ENCODE measurements at places on chromosomes 2 and 18. TPM values are rescaled to one million over a fixed set of nuclear protein-coding genes. Genes with fewer than 3 reads are reported as not detected.

GRCh38 chr18:5296706-5297320, 1.3 kb upstream of the ZBTB14 start:
- peak; percentile 81 for DNase-seq

- DNase-seq = no peak
Observed at GRCh38 chr18:25329783-25330182, 22.2 kb downstream of the ZNF521 start.

- DNase-seq = no peak
Observed at GRCh38 chr2:181836583-181836982, 54.9 kb upstream of the ITPRID2 start.

Gene ASAP2
- 14.5 TPM for total RNA-seq

DNA sequence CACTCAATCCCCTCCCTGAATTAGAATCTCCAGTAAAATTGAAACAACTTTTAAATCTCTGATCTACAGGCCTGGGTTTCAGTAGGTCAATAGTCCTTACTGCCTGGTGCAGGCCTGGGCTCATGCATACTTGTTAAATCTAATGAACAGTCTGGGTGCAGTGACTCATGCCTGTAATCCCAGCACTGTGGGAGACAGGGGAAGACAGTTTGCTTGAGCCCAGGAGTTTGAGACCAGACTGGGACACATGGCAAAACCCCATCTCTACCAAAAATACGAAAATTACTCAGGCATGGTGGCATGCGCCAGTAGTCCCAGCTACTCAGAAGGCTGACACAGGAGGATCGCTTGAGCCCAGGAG, 94.7 kb upstream of the SP3 start:
- DNase-seq = no peak

DNA sequence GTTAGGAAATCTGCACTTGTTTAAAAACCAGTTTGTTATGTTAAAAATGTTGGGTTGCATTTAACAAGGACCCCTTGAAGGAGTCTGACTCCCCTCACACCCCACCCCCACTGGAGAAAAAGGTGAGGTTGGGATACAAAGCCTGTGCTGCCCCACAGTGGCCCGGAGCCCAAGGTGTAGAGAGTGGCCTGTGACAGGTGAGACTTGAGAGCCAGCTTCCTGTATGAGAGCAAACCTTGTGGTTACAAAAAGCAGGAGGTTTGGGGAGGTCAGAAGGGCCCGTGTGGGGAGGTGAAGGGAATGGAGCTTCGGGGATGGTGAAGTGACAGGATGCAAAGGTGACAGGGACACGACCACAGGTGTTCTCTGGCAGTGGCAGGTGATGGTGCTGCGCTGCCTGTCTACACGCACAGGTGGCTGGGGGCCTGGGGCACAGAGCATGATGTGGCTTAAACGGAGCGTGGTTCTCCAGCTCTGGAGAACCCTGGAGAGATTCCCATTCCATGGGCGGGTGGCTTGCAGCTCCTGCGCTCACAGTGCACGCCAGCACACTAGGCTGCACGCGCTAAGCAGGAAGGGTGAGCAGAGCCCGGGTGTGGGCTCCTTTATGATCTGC, 29.0 kb downstream of the IMPA2 start:
- peak; percentile 22 for DNase-seq

DNA sequence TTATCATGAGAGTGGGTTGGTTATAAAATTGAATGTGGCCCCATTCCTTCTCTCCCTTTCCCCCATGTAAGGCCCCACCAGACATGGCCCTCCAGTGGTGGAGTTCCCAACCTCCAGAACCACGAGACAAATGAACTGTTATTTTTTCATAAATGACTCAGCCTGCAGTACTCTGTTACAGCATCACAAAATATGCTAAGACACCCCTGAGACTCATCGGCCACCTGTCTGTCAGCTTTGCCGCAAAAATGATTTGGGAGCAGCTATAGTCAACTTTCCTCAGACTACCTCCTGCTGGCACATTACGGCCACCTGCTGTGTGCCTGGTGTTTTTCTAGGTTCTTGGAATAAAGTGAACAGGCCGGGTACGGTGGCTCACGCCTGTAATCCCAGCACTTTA, 21.4 kb upstream of the C1QL2 start:
- DNase-seq = no peak

GRCh38 chr2:140086964-140087363, 1306.8 kb upstream of the NXPH2 start:
- no peak for DNase-seq

DNA sequence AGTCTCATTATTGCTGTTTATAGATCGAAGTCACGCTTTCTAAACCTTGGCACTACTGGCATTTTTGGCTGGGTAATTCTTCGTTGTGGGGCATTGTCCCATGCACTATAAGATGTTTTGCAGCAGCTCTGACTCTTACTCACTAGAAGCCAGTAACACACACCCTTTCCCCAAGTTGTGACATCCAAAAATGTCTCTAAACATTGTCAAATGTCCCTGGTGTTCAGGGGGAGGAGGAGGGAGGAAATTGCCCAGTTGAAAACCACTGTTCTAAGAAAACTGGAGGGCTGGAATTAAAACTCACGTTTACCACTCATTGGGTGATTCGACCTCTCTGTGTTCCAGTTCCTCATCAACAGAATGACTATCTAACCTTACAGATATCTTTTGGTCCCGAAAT, 115.7 kb upstream of the KLF7 start:
- no peak for DNase-seq

GRCh38 chr2:140714586-140714985, 1416.2 kb downstream of the LRP1B start:
- DNase-seq = no peak

Gene LHCGR
- total RNA-seq = 0.31 TPM

DNA sequence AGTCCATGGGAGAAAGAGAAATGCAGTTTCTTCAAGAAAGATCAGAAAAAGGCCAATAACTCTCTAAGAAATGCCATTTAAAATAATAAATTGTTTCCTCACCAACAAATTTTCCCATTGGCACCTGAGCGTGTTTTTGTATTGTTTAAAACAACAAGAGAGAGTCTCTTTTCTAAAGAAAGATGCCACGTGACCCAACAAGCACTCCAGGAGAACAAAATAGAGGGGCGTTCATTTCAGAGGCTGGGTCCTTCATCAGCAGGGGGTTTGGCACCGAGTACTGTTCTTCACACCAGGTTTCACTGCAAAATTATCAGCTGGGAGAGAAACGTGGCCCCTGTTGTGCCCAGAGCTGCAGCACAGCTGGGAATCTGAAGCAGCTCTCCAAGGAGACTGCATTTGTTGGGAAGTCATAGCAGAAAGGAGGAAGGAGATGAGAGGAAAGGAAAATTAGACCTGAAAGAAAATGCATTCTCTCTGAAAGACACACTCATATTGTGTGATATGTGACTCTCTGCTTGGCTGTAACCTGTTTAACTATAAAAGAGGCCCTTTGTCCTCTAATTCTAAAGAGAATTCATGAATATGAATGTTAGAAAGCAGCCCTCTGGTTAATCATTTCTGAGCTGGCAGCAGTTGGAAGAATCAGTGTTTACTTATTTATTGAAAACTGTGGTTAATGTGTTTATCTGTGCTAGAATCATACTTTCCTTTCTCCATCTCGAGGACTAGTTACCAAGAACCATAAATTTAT, 205.3 kb upstream of the CDH20 start:
- no peak for DNase-seq
